Articular chondrocyte of knee joint (primary cell): ENCODE measurements at places on chromosomes 6 and 20. TPM values are rescaled to one million over a fixed set of nuclear protein-coding genes. Genes with fewer than 3 reads are reported as not detected.

The ENPP1 gene
- 53.1 and 68.5 TPM in 2 replicates for total RNA-seq

The DOK5 gene
- total RNA-seq, result 22.9 and 31.6 TPM in 2 replicates

The PROKR2 gene
- total RNA-seq, result not detected in 2 replicates

The TMEM217 gene
- 2.6 and 3.3 TPM in 2 replicates for total RNA-seq

The LAMA5 gene
- 4.4 and 4.8 TPM in 2 replicates for total RNA-seq

The RGS17 gene
- 0.65 and 1.1 TPM in 2 replicates for total RNA-seq

The DEFB125 gene
- total RNA-seq, result not detected in 2 replicates

The PACRG gene
- total RNA-seq, result 0.26 TPM in 1 of 2 replicates, not detected in the other
